ENCODE measurements at places on chromosomes 4 and X.

DNA sequence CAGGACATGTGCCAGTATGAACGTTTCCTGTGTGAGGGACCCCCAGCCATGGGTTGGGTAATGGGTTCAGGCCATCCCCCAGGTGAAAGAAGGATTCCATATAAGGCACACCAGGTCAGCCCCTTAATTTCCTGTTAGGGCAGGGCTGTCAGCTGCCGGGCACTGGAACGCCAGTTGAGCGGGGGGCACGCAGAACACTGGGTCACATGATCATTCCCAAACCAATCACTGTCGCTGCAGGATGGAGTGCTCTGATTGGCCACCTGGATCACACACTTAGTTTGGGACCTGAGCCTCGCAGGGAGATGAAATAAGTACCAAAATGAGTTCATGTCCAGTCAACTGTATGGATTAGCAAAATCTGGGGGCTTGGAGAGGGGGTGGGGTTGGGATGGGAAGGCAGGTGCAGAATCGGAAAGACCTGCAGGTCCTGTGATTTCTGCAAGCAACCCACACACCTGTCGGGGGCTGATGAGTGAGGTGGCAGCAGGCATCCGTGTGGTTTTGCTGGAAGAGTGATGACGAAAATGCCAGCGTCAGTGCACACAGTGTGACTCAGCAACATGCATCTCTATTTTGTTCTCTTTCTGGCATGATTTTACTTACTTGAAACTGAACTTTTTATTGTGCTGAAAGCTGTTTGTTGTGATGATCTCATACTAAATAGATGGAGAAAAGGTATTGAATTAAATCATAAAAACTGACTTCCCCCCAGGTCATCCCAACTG is 32.2 kb downstream of the RNF212 start:
- DNase-seq, result no peak

DNA sequence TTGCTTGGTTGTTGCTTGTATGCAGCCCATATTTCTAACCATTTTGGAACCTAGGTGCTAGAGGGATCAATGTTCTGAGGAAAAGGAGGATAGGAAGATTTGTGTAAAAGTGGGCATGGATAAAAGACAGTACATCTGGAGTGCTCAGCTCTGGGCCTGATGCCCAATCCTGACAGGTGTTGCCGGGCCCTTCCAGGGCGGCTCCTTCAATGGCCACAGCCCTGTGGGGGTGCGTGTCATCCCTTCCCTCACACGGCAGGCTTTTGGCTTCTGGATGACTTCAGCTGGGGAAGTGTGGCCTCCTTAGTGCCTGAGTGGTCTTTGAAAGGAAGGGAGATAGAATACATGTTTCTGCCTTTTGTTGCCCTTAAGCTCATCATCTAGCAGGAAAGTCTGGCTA is 47.2 kb downstream of the NELFA start:
- DNase-seq, result no peak

DNA sequence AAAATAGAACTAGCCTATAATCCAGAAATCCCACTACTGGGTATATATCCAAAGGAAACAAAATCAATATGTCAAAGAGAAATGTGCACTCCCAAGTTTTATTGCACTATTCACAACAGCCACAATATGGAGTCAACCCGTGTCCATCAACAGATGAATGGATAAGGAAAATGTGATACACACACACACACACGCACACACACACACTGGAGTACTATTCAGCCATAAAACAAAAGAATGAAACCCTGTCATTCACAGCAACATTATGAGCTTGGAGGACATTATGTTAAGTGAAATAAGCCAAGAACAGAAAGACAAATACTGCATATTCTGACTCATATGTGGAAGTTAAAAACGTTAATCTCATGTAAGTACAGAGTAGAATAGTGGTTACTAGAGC is 5.8 kb upstream of the FHL1 start:
- no peak for DNase-seq

DNA sequence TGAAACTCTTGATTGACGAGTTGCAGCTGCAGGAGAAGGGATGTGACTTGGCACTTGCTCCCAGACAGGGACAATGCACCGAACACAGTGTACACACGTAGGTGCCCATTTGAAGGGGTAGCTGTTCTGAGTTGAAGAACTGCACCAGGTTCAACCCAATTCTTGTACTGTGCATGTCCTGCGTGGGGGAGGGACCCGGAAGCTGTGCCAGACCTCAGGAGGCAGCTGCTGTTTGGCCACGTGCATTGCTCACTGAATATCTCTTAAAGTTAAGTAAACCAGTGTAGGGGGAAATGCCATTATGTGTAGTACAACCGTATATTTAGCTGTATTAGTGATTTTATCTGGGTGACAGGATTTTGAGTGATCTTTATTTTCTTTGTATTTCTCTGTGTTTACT is 12.0 kb upstream of the RBBP7 start:
- peak; percentile 46 for DNase-seq

- no peak for DNase-seq
These were observed 559 bp downstream of the SLC9A7 start for GRCh38 chrX:46758163-46758955.

- no peak for DNase-seq
These were observed 8.6 kb upstream of the ARHGAP10 start for GRCh38 chr4:147723326-147723725.

- DNase-seq, result no peak
These were observed 54.1 kb downstream of the CCNI start for GRCh38 chr4:77021614-77022089.

DNA sequence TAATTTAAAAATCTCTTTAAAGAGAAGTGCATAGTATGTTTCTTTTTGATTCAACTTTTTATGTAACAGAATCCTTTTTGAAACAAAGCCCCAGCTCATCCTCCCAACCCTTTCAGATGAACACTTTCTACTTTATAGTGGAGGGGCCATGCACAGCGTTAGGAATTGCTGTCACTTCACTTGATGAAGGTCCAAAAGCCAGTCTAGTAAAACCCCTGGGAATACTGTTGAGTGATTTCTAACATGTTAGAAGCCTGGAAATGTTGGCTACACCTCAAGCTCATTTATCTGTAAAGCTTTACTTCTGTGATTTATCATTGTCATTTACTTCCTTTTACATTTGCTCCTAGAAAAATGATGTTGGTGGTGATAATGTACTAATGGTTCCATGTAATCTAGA is 1608.9 kb upstream of the TENM3 start:
- no peak for DNase-seq

DNA sequence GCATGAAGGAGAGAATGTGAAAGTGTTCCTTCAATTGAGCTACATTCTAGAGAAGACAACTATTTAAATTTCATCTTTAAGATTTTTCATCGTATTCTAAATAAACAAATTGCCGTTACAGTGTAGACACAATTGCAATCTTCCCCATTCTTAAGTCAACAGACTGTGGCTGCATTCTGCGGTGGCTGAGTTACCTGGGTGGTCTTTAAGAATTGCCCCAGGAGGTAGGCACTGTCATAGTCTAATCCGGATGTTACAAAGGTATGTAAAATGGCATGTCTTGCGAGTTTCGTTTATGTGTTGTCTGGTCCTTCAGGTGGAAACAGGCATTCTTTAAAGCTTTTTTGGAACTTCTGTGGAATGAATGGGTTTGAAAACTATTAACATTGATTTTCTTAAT is 586.1 kb upstream of the PITX2 start:
- DNase-seq, result no peak
